ENCODE measurements at places on chromosomes 12 and 14.

DNA sequence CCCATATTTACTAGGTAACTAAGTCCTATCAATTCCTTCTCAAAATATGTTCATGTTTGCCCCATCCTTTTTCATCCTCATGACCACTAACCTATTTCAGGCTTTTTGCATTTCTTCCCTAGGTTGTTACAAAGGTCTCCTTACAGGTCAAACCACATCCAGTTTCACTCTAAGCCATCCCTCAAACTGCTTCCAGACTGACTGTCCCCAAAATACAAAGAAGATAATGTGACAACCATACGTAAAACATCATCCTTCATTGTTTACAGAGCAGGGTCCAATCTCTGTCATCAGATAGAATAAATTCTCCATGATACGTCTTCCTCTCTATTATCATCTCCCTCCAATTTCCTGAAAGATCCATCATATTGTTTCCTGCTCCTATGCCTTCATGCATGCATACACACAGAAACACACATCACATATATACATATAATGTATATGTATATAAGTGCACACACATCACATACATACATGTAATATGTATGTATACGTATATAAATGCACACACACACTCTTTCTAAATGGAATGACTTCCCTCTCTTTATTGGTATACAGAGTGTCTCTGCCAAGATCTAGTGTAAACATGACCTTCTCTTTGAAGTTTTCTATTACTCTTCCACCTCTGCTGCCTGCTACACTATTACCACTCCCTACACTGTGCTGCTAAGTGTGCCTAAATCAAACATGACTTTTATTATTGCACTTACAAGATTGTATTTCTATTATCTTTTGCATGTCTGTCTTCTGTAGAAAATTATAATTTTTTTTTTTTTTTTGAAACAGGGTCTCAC lies 30.7 kb upstream of the EPS8 start:
- no peak for DNase-seq

- no peak for DNase-seq
These were observed 1049.2 kb downstream of the AACS start for GRCh38 chr12:126114441-126114840.

DNA sequence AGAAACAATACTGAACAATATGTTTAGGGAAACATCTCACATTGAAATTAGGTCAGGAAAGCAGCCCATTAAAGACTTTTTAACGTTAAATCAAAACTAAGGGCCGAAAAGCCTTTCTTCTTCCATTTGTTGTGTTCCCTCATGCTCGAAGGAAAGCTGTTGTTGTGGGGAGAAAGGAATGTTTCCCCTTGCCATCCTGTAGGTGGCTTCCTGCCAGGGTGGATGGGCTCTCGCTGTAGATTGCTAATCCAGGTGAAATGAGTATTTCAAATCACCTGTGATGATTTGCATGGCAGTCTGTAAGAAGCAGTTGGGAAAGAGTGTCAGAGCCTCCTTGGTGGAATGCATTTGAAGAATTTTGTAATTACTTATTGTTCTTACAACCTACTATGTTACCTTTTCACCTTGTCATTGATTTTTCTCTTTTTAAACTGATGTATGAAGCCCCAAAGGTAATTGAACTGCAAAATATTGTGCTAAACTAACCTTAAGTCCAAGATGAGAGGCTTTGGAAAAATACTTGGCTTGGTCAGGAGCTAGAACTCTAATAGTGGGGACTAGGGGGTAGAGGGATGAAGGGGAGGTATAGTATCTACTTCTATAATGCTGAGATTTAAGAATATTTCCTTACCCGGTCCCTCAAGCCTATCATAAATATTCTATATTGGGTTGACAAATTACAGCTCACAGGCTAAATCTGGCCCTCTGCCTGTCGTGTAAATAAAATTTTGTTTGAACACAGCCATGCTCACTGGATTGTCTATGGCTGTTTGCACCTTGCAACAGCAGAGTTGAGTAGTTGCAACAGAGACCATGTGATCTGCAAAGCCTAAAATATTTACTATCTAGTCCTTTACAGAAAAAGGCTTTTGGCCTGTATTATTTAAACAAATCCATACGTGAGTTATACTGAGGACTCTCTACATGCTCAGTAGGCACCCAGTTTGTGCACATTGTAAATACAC lies 7.7 kb upstream of the DCP1B start:
- DNase-seq = no peak

DNA sequence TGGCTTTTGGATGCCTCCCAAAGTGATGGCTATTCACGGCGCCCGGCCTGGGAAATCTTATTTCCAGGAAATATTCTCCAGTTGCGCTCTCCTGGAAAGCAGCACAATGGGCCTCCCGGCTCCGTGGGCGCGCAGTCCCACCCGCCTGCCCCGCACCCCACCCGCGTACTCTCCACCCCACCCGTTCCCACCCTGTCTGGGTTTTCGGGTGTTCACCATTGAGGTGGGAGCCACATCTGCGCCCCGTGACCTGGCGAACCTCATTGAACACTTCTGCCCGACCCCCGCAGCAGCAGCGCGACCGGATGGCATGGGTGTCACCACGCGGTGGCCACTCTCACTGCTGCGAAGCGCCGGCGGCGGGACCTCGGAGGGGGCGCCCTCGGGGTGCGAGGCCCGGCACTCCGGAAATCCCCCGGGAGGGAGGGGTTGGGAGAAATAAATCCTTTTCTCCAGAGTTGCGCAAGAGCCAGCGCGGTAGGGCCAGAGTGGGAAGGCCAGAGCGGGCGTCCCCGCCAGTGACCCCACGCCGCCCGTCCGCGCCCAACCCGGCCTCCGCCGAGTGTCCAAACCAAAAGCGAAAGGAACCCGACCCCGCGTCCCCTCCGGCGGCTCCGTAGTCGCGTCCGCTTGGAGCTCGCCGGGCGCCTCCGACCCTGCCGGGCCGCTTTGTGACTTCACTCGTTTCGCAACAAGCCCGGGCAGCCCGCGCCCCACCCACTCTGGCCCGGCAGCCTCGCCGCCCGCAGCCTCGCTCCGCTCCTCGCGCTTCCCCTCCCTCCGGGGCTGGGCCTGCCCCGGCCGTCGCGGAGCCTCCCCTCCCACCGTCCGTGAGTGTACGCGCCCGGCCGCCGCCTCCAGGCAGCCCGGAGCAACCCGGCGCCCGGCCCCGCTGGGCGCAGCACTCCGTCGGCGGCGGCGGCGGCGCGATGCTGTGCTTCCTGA lies at the start of gene DRAM1:
TSS of gene DRAM1 (plus strand) at position 720 of the 945 bp plus-strand sequence. CDS start at position 930, 210 bp downstream.
- DNase-seq = no peak

- no peak for DNase-seq
These were observed 106.2 kb upstream of the CCDC91 start for GRCh38 chr12:28083840-28084678.
